ENCODE measurements at places on chromosomes 1 and 21.

GRCh38 chr1:55213151-55213884 is 1.8 kb downstream of the USP24 start:
- no peak for DNase-seq

DNA sequence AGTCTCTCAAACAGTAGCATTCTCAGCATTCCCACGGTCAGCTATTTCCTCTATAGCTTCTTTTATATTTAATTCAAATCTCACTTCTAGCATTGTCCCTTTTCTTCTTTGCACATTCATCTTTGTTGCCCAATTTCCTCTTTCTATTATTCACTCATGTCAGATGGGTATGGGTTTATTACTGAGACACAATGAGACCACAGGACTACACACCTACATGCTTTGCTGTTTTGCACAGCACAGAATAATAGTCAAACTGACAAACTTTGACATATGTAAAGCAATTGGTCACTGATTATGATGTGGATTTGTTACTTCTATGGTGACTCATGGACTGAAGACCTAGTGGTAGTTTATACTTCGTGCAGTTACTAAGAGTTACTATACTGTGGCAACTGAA is 5.8 kb upstream of the CD1C start:
- DNase-seq: no peak

DNA sequence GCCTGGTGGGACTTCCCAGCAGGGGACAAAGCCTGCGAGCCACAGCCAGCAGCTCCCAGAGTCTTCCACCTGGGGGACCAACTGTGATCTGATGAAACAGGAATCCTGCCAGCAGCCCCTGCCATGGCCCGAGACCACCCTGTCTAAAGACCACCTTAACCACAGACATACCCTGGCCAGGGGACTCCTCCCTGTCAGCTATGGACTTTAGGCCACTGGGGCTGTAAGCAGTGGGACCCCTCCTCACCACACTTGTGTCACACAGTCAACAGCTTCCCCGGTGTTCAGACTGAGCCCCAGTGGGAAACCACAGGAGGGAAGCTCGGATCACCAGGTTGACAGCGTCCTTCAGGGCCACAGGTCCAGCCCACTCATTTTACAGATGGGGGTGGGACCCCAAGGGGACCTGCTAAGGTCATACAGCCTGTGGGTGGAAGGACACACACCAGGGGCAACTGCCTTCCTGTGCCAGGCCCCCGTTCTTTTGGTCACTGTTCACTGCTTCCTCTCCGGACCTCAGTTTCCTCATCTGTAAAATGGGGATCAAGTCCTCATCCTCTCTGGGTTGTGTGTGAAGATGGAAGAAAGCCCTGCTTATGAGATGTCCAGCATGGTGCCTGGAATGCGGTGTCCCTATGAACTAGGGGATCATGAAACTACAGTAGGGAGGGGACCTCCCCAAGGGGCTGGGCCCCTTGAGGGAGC is 11.4 kb downstream of the EPHA2 start:
- no peak for DNase-seq

DNA sequence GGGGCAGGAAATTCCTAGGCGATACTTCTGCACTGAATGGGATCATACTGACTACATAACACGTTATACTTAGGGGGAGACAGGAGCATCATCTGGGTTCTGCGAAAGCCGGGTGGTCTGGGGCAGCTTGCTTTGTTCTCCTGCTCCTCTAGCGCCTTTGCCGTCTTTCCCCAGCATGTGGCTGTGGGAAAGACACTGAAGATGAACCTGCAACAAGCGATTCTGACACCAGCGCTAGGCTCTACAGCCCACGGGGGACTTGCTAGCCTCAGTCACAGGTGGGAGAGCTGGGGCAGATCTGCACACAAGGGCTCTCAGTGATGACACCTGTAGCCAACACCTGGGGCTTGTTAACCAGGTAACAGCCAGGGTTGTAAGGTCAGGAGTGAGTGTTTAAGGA is 51.8 kb downstream of the CD46 start:
- DNase-seq: no peak

GRCh38 chr1:208374391-208374941 is 130.3 kb upstream of the PLXNA2 start:
- DNase-seq: no peak

- DNase-seq: no peak
Measured at GRCh38 chr1:209643285-209644020, 8.8 kb downstream of the LAMB3 start.

DNA sequence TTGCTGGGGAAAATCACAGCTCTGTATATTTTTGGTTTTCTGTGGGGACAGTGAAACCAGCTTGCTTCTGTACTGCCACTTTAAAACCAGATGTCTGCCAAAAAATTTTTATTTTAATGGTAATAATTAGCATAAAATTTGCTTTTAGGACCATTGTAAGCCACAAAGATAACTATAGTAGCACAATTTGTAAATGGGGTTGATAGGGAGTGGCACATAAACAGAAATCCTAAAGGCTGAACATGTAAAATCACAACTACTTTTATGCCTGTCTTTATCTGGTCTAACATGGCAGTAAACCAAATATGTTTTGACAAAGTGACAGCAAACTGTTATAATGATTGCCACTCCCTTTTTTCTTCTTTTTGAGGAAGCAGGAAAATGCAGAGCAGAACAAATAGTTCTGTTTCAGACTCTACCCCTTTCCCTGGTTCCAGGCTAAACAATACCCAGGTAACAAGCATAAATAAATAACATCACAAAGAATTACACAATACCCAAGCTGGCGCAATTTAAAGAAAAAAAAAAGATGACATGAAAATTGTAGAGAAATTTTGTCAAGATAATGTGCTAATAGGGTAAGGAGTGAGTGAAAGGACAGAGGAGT is 24.0 kb upstream of the CCDC181 start:
- no peak for DNase-seq

DNA sequence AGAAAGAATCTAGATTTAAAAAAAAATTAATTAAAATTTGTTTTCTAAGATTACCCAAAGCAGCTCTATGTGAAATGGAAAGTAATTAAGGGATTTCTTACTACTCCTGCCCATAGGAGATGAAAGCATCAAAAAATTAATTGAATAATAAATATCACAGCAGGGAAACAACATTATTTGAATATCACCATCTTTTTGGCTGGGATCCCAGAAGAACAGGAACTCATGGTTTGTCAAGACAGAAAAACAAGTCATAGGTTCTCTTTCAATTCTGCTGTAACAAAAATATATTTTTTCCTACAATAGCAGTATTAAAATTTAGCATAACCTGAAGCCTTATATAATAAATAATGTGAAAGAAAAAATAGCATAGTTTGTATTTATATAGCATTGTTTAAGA is 1713.4 kb downstream of the NCAM2 start:
- no peak for DNase-seq

GRCh38 chr1:206575165-206575893 is 36.9 kb downstream of the EIF2D start:
- DNase-seq: peak; percentile 70

DNA sequence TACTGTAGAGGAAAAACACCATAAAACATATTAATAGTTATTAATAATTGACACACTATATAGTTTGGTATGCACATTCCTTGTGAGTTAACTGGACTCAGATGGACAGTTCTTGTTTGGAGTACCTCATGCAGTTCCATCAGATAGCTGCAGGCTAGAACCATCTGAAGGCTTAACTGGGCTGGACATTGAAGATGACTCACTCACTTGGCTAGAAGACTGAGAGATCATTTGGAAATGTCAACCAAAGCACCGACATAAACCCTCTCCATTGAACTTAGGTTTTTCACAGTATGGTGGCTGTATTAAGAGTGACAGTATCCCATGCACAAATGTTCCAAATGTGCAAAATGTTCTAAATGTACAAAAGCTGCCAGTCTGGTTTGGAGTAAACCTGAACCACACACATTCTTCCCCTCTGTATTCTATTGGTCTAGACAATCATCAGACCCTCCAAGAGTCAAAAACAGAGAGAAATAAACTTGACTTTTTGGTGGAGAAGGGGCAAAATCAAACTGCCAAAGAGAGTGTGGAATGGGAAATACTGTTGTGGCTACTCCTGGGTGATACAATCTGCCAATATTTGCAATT is 708.4 kb downstream of the KCNT2 start:
- DNase-seq: no peak

DNA sequence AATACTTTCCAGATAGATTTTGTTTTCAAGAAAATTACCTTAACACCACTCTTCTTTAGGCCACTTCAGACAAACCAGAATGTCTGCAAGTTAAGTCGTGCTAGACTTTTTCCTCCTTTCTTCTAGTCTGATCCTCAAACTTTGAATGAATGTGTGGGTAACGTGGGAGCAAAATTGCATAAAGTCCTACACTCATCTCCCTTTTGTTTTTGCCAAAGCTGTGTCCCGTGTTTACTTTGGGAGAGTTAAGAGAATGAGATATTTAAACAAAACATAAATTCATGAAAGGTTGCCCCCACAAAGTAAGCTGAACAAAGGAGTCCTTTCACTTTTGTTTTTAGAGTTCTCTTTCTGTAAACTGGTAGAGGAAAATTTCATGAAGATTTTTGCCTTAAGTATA is 16.9 kb upstream of the VAMP3 start:
- no peak for DNase-seq

GRCh38 chr1:67013573-67013972 is 40.4 kb downstream of the SLC35D1 start:
- DNase-seq: no peak

DNA sequence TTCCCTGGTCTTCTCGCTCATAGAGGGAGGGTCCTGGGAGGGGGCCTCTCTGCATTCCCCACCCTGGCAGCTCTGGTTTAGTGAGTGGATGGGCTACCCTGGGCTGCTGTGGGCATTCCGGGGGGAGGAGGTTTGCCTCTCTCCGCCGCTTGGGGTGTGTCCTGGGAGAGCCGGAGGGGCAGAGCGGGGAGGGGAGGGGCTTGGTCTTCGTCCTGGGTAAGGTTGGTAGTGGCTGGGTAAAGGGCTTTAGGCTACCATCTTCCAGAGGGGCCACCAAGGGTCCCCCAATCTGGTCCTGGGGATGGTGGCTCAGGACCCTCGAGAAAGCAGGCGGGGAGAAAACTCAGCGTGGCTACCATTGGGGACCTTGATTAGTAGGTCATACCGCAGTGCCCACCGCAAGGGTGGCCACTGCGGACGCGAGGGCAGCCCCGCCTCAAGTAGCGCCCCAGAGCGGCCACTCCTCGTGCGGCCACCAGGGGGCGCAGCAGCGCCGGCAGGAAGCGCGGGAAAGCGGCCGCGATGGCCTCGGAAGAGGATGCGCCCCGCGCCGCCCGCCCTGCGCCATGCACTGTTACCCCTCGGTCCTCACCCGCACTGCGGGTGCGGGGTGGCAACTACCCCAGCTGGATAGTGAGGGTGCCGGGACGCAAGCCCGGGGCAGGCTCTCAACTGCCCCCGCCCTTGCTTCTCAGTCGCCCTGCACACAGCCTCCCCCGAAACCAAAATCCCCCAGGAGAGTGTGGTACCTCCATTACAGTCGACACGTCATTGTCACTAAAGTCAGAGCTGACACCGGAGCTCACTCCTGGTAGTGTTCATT is 44.1 kb upstream of the SLC25A33 start:
- peak; percentile 45 for DNase-seq

Measured in CD4-positive, alpha-beta T cell treated with Interleukin-15 for 1 hour (primary cell).